NCI-H1417 (cell line): ENCODE measurements at places on chromosomes 7 and 10.

DNA sequence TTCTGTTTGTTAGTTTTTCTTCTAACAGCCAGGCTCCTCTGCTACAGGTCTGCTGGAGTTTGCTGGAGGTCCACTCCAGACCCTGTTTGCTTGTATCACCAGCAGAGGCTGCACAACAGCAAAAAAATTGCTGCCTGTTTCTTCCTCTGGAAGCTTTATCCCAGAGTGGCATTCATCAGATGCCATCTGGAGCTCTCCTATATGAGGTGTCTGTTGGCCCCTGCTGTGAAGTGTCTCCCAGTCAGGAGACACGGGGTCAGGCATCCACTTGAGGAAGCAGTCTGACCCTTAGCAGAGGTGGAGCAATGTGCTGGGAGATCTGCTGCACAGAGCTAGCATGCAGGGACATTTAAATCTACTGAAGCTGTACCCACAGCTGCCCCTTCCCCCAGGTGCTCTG is 26.7 kb upstream of the CROT start:
- peak; percentile 49 for DNase-seq

DNA sequence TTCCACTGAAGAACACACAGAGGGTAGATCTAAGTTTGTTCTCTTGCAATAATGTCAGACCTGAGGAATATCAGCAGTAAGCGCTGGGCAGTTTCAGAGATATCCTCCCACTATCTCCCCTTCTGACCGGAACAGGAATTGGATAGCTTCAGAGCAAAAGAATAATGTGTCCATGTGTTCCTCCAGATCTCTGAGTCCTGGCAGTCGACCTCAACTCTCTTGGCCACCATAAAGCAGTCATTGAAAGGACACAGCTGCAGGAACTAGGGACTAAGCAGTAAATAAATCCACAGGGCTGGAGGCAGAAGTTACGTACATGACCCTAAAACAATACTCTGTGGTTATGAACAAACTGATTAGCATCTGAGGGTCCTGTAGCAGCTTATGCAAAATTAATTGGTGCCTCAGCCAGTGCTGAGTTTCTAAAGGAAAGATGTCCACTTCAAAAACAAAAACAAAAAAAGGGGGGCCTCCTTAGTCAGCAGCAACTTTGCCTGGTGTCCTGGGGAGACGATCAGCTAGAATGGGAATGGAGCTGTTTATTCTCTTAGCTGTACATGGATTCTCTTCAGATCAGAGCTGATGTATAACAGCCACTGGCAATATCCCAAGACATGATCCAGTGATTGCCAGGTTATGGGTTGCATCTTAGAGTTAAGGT is 6.4 kb upstream of the PRTFDC1 start:
- DNase-seq, result no peak

GRCh38 chr10:63099734-63100133 is 33.4 kb upstream of the NRBF2 start:
- DNase-seq, result no peak

GRCh38 chr7:157125376-157126223 is 13.1 kb upstream of the UBE3C start:
- DNase-seq, result no peak

GRCh38 chr10:71607082-71607443 is 112.5 kb downstream of the C10orf105 start:
- DNase-seq, result no peak

DNA sequence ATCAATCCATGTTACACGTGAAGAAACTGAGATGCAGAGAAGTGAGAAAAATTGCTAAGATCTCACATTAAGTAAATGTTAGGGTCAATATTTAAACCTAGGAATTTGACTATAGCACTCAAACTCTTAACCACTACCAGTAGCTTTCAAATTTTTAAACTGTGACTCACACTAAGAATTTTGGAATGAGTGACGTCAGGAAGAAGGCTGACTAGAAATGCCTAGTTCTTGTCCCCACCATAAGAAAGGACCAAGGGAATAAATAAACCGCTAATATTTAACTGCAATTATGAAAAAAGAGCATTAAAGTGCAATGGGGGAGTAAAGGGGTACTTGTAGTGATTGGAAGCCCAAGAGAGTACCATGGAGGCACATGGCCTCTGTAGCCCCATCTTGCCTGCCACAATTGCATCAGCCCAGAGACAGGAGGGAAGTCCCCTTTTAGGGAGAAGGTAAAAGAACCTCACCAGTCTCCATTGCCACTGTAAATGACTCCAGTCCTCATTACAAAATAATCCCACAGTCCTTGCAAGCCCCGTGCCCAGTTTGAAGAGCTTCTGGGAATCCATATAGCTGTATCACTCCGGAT is 3.5 kb upstream of the AKR1B1 start:
- DNase-seq, result no peak

GRCh38 chr7:139947021-139947420 is 115.7 kb downstream of the PARP12 start:
- no peak for DNase-seq

DNA sequence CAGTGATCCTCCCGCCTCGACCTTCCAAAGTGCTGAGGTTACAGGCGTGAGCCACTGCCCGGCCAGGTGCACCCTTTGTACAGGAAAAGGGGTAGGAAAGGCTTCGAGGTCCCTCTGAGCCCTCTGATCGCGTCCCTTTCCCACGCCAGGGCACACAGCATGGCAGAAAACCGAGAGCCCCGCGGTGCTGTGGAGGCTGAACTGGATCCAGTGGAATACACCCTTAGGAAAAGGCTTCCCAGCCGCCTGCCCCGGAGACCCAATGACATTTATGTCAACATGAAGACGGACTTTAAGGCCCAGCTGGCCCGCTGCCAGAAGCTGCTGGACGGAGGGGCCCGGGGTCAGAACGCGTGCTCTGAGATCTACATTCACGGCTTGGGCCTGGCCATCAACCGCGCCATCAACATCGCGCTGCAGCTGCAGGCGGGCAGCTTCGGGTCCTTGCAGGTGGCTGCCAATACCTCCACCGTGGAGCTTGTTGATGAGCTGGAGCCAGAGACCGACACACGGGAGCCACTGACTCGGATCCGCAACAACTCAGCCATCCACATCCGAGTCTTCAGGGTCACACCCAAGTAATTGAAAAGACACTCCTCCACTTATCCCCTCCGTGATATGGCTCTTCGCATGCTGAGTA is 871 bp downstream of the POP7 start:
- DNase-seq, result peak; percentile 52

DNA sequence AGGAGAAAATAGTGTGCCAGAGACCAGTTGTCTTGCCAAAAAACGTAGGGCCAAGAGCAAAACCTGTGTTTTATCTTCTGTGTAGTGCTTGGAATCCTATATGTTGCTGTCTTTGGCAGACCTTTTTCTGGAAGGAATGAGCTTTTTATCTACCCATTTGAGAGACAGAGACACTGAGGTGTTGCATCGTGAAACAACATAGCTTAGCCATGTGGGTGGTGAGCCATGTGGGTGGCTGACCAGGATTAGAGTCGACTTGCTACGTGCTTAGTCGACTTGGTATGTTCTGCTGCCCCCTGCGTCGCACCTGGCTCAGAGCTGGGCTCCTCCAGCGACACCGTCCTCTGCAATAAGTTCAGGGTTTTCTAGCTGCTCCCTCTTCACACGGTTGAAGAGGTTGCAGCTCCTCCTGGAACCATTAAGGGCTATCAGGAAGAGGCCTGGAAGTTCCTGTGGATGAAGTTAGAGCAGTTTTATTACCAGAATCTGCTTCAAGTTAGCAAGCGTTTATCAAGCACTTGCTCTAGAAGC is 175.8 kb downstream of the SH2D4B start:
- no peak for DNase-seq

GRCh38 chr7:94335586-94335985 is 59.1 kb upstream of the COL1A2 start:
- DNase-seq, result no peak

- DNase-seq, result peak; percentile 74
Measured at GRCh38 chr10:97075961-97076525, 109.7 kb downstream of the SLIT1 start.

DNA sequence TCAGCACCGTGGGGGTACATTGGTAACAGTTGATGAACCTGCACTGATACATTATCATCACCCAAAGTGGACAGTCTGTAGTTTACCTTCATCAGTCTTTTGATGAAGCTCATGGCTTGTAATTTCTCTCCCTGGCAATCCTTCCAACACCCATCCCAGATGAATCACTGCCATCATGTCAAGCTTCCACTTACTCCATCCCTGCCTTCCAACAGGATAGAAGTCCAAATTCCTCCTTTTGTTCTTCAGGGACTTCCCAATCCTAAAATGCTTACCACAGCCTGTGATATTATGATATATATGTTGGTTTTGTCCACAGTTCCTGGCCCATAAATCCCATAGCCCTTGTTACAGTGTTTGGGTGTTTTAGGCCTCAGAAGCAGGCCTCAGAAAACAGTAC is 16.1 kb downstream of the SNX10 start:
- no peak for DNase-seq

- DNase-seq, result no peak
Measured at GRCh38 chr7:142785841-142786250, 15.1 kb downstream of the PRSS2 start.
